Fibroblast of skin of left quadriceps (primary cell): ENCODE measurements at places on chromosomes 11 and 22.

DNA sequence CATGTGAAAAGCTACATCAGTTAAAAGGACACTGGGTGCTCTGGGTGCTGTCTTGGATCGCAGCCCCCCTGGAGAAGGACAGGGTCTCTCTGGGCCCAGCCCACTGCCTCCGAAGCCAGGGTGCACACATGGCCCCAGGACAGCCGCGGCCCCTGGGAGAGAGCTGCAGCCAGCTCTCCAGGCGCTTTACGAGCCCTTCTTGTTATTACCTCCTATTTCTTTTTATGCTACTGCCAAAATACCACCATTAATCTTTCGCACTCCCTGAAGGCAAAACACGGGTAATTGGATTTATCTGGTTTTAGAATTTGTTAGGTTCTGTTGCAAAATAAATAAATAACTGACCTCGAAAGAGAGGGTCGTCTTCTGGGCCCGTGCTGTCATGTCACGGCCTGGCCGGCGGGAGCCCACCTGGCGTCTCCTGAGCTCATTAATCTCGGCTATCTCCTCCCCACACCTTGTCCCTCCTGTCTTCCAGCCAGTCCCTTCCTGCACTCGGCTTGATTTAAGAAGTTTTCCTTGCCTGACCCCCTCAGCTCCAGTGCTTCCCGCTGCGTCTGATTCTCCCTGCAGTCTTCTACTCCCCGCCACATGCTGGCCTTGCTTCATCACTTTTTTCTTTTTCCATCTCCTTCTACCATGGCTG is 611.7 kb downstream of the OPCML start:
- no peak for DNase-seq

DNA sequence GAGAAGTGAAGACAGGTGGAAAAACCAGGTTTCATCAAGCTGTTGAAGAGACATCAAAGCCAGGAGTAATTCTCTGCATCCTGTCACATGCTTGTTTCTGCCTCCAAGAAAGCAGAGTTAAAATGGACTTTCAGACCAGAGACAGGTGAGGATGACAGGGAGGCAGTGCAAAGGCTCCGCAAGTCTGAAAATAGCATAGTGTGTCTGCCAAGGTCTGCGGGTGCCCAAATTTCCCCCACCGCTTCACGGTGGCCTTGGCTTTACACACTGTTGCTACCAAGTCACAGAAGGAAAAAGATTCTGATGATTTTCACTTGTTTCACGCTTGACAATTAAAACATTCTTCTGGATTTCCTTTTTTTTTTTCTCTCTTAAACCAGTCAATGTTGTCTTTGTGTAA is 44.2 kb downstream of the SNX19 start:
- no peak for DNase-seq

GRCh38 chr11:62786318-62787004 is 741 bp upstream of the TMEM179B start:
- DNase-seq: no peak

GRCh38 chr11:34546511-34547209 is 33.1 kb upstream of the ELF5 start:
- no peak for DNase-seq

DNA sequence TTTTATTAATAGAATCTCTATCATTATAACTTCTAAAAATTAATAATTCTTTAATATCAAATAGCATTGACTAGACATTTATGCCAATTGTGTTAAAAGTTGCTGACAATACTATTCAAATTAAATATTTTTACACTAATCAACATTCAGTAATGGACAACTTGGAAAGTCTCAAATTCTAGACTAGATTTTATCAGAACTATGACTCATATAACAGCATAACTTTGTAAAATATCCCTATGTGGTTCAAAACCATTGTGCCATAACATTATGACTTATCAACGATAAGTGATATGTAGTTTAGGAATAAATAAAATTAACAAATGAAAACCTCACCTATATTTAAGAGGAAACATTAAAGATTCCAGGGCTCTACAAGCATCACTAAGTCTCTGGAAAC is 291.8 kb downstream of the SBF2 start:
- DNase-seq: no peak

- DNase-seq: no peak
These were observed 2.7 kb upstream of the VPS37C start for GRCh38 chr11:61163714-61164605.

GRCh38 chr22:28931844-28932567 is 48.6 kb downstream of the ZNRF3 start:
- no peak for DNase-seq

DNA sequence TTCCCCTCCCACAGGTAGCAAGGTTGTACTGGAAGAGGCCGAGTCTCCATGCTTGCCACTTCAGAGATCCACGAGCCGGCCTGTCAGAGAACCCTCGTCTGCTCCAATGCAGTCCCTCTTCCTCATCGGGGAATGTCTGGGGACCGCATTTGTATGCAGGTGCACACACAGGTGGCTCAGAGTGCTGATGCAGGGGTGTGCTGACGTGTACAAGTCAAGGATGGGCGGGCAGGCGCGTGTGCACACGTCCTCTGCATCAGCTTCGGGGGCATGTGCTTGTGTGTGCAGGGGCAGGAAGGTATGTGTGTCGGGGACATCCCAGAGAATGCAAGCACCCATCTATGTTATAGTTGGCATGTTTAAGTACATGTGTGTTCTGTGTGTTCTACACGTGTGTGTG is 49.4 kb downstream of the ELFN2 start:
- DNase-seq: no peak

- DNase-seq: no peak
These were observed 6.4 kb downstream of the CCND1 start for GRCh38 chr11:69647390-69647748.

DNA sequence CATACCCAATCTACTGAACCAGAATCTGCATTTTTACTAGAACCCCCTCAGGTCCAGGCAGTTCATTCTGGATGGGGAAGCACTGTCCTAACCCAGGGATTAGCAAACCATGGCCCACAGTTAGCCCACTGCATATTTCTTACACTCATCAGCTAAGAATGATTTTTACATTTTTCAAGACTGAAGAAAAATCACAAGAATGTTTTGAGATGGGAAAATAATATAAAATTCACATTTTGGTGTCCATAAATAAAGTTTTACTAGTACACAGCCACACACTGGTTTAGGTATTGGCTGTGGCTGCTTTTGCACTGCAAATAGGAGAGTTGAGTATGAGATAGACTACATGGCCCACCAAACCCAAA is 59.4 kb downstream of the PPFIBP2 start:
- no peak for DNase-seq
